ENCODE measurements at places on chromosomes 3 and 15.

GRCh38 chr3:114456742-114457141 lies 162.9 kb downstream of the TIGIT start:
- no peak for DNase-seq

DNA sequence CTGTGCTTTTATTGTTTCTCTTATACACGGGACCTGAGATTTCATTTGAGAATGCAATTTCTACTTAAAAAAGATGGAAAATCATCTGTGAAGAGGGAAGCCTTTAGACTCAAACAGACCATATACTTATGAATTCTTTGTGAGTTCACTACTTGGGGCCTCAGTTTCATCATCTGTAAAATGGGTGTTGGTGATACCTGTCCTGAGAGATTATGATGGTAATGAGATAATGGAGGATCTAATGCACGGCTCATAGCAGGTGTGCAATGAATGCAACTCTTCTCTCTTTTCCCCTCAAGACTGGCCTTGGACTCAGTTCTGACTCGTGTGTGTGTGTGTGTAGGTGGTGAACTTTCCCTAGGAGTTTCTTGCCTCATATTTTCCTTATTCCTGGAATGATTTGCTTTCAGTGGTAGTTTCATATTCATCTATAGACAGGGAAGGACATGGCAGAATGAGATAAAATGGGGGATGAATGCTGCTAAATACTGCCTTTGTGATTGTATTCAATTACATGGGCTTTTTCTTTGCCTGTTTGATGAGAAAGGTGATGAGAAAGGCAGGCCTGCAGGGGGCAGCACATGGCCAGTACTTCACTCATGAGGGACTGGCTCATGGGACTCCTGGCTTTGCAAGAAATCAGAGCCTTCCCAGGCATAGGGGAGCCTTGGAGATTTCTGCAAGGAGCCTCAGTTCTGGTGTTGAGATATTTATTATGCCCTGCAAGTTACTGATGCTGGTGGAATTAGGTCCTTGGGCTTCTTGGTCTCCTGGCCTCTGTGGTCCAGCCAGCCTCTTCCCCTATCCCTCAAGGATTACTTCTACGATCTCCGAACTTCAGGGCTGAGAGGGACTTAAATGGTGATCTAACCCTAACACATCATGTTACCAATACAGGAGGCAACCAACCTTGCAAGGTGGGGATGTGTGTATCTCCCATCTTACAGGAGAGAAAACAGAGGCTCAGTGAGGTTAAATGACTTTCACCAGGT lies 70.7 kb downstream of the RPLP1 start:
- DNase-seq, result peak; percentile 90

- no peak for DNase-seq
Measured at GRCh38 chr15:43107751-43108150, 1.9 kb upstream of the UBR1 start.

- no peak for DNase-seq
Measured at GRCh38 chr3:16546186-16547010, 32.9 kb upstream of the RFTN1 start.

Data from posterior cingulate gyrus (tissue), 11 donors.